Suppressor macrophage treated with lipopolysaccharide for 4 hours (primary cell): ENCODE measurements at places on chromosomes 3 and 15.

GRCh38 chr3:49411535-49411967, 225 bp downstream of the RHOA start:
- DNase-seq: peak; percentile 80

- peak; percentile 32 for DNase-seq
Measured at GRCh38 chr15:80343554-80343992, 60.6 kb upstream of the ARNT2 start.

- no peak for DNase-seq
Measured at GRCh38 chr15:98321896-98322295, 326.4 kb upstream of the IGF1R start.

GRCh38 chr15:77457191-77457904, 36.7 kb downstream of the HMG20A start:
- no peak for DNase-seq

GRCh38 chr3:142000325-142000870, 124.0 kb downstream of the ATP1B3 start:
- DNase-seq: no peak

GRCh38 chr3:108755686-108756085, 1.5 kb downstream of the RETNLB start:
- DNase-seq: no peak

- no peak for DNase-seq
Measured at GRCh38 chr3:156608601-156609514, 53.9 kb upstream of the SSR3 start.

GRCh38 chr3:17823816-17824215, 81.4 kb upstream of the TBC1D5 start:
- no peak for DNase-seq

- DNase-seq: no peak
Measured at GRCh38 chr3:22244761-22245521, 493.9 kb upstream of the ZNF385D start.

- no peak for DNase-seq
Measured at GRCh38 chr3:15113471-15113870, 14.5 kb upstream of the RBSN start.

DNA sequence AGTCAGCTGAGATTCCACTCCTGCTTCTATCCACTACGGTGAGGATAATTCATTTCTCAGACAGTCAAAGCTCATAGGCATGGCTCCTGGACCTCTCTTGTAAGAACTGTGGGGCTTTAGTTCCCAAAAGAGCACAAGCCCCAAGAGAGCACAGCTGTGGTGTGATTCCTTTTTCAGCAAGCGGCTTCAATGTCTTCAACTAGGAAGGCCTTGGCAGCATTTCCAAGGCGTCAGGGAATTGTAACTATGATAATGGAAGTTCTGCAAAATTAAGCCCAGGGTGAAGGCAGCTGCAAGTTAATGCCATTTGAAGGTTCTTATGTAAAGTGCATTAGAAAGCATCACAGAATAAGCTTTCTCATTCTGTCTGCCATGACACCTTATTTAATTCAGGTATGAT, 657.1 kb downstream of the GRM7 start:
- DNase-seq: no peak

DNA sequence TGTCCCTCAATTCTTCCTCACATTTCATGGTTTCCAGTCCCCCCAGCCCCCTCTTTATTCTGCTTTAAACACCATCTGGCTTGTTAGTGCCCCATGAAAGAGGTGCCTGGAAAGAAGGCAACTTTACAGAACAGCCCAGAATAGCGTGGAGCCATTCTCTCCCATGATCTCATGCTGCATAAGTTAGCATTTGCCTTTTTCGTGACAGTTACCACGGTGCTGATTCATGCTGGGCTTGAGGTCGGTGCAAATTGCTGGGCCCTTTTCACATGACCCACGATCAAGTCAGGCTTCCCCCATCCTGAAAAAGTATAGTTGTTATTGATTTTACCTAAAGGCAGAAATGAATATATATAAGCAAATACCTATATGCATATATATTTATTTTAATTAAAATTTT, 29.6 kb downstream of the SQOR start:
- DNase-seq: peak; percentile 69

- DNase-seq: no peak
Measured at GRCh38 chr3:99950921-99951320, 133.3 kb downstream of the CMSS1 start.

- no peak for DNase-seq
Measured at GRCh38 chr3:33956206-33956605, 157.8 kb downstream of the PDCD6IP start.

DNA sequence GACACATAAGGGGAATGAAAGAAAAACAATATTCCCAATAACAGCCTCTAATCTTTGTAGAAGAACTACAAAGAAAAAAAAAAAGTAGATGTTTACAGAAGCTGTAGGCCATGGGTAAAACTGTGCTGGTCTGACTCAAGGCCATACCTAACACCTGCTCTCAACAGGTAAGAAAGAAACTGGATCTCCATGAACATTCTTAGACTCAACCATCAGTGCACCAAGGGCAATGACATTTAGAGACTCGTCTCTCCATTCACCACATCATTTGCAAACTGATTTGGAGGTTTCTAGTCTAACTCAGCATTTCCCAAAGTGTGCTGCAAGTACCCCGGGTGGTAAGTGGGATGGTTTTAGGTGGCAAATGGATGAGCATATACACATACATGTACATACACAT, 164.2 kb downstream of the FOXP1 start:
- no peak for DNase-seq

GRCh38 chr3:13159890-13160289, 86.7 kb upstream of the IQSEC1 start:
- DNase-seq: no peak

GRCh38 chr3:11076711-11077110, 77.6 kb upstream of the HRH1 start:
- DNase-seq: no peak

DNA sequence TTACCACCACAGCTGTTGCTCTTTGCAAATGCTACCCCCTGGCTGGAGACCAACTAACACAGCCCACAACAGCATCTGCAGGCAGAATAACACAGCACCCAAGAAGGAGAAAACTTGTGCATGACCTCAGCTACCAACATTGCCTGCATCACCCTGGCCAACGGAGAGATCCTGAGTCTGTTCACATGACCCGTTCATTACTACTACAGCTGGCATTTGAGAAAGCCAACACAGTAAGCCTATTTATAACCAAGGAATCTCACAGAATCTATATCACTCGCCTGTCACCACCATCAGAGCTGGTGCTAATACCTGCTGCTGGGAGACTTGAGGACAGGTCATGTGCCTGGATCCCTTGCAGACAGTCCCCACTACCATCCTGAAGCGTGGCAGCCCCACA, 215.2 kb downstream of the POLQ start:
- DNase-seq: no peak

- no peak for DNase-seq
Measured at GRCh38 chr15:85780225-85780985, 14.3 kb downstream of the KLHL25 start.

DNA sequence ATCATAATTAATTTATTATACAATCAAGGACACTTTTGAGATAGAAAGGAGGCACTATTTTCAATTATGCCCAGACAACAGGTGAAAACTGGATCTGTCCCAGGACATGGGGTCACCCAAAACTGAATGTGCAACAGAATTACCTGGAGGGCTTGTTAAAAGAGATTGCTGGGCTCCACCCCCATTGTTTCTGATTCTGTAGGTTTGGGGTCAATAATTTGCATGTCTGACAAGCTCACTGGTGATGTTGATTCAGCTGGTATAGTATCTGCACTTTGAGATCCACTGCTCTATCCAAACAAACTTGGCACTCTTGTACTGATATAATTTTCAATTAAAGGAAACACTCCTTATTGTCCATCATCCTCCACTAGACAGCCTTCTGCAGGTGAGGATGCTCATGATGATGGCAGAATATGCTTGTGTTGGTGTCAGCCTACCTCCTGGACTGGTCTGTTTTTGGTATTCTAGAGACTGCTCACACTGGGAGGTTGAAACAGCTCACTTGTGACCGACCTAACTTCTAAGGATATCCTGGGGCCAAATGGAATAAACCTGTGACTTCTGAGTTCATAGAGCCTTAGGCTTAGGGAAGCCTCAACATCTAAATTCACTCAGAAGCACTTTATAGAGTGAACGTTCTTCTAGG, 2.2 kb downstream of the P2RY14 start:
- DNase-seq: no peak

GRCh38 chr3:61181874-61182273, 69.4 kb downstream of the FHIT start:
- peak; percentile 53 for DNase-seq

- no peak for DNase-seq
Measured at GRCh38 chr3:141100531-141101320, 49.6 kb downstream of the SPSB4 start.

- peak; percentile 96 for DNase-seq
Measured at GRCh38 chr15:90845201-90845949, 23.0 kb upstream of the FURIN start.

GRCh38 chr3:129520960-129521359, 7.5 kb upstream of the RHO start:
- DNase-seq: no peak

DNA sequence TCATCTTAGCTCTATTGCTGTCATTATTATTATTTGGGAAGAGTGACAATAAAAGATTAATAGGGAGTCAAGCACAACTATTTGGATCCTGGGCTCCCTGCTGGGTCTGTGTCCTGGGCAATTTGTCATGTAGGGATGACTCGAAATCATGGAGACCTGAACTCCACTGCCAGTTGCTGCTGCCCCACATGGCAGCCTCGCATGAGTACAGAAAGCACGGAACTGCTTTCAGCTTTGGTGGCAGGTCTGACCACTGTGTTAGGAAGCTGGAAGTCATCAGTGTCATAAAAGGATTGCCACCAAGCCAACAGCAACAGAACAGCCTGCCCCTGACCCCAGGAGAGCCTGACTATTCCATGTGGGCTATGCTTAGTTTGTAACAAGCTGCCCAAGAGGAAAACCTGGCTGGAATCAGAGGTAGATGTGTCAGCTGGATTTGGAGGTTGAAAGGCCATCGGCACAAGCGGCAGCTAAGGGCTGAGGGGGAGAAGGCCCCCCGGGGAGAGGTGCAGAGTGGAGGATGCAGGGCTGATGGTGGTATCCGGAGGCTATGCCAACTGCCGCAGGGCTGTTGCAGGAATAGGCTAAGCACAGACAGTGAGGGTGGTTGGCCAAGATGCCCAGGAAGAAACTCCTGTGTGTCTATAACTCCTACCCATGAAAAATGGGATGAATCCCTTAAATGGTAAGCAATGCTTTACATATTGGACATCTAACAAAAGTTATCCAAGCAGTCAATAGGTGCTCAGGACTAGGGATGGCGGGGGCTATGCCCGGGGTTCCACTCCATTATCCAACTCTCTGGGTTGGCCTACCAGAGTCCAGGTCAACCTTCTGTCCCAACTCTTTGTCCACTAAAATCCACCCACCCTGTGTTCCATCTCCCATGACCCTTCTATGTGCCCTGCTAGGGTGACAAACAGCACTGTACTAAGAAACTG, 291.6 kb downstream of the ADAMTS17 start:
- DNase-seq: no peak
